ENCODE measurements at places on chromosomes 16 and 17.

- H3K4me1 ChIP-seq = no peaks in the 10 kb centered on the region
- H3K27ac ChIP-seq = no peak overlapping the region
- H3K36me3 ChIP-seq = no peaks in the 10 kb centered on the region
- peaks cover 13% of the 10 kb centered on the region for H3K27me3 ChIP-seq
- no peak for DNase-seq
These were observed 346.9 kb downstream of the C16orf95 start for GRCh38 chr16:86970279-86970678.

GRCh38 chr16:31143011-31143693 is 6.7 kb downstream of the PRSS36 start:
- peak overlapping the region; percentile 37 for H3K27ac ChIP-seq
- peak overlapping the region; percentile 80 for H3K4me3 ChIP-seq
- no peaks in the 10 kb centered on the region for H3K36me3 ChIP-seq
- peaks cover 11% of the 10 kb centered on the region for H3K4me1 ChIP-seq
- DNase-seq = no peak

DNA sequence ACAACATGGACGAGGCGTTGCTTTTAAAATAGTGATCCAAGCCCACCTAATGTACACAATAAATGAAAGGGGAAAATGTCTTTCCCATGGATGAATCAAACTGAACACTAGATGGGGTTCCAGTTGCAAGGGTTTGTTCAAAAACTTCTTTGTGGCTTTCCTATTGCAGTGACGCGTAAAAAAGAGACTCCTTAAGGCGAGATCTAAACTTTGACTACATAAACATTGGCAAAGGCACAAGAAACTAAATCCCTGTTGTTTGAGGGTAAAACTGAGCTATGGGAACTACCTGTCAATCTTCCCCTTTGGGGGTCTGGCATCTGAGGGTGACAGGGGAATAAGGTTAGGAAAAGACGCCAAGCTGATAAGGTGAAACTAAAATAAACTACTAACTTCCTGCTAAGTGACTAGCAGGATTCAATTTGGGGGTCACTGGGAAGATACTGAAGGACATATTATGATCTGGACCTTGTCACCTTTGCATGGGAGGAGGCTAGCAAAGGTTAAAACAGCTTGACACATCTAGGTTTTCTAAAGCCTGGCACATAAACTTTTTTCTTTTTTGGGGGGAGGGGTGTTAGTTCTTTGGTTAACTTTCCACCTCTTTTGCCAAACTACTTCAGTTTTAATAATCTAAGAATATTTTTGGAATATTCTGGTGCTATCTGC is 4.7 kb downstream of the SALL1 start:
- no peak overlapping the region for H3K4me3 ChIP-seq
- DNase-seq = no peak
- no peaks in the 10 kb centered on the region for H3K4me1 ChIP-seq
- H3K27ac ChIP-seq = no peak overlapping the region

- no peak overlapping the region for H3K4me3 ChIP-seq
- H3K4me1 ChIP-seq = peaks cover 7% of the 10 kb centered on the region
- no peak overlapping the region for H3K27ac ChIP-seq
- no peaks in the 10 kb centered on the region for H3K36me3 ChIP-seq
- DNase-seq = no peak
- H3K27me3 ChIP-seq = no peaks in the 10 kb centered on the region
These were observed 3.3 kb downstream of the CDK3 start for GRCh38 chr17:76003915-76004314.

- no peak overlapping the region for H3K27ac ChIP-seq
- H3K27me3 ChIP-seq = no peaks in the 10 kb centered on the region
- H3K36me3 ChIP-seq = no peaks in the 10 kb centered on the region
- H3K4me3 ChIP-seq = no peak overlapping the region
These were observed 351.5 kb downstream of the BCAS3 start for GRCh38 chr17:61029181-61029580.

DNA sequence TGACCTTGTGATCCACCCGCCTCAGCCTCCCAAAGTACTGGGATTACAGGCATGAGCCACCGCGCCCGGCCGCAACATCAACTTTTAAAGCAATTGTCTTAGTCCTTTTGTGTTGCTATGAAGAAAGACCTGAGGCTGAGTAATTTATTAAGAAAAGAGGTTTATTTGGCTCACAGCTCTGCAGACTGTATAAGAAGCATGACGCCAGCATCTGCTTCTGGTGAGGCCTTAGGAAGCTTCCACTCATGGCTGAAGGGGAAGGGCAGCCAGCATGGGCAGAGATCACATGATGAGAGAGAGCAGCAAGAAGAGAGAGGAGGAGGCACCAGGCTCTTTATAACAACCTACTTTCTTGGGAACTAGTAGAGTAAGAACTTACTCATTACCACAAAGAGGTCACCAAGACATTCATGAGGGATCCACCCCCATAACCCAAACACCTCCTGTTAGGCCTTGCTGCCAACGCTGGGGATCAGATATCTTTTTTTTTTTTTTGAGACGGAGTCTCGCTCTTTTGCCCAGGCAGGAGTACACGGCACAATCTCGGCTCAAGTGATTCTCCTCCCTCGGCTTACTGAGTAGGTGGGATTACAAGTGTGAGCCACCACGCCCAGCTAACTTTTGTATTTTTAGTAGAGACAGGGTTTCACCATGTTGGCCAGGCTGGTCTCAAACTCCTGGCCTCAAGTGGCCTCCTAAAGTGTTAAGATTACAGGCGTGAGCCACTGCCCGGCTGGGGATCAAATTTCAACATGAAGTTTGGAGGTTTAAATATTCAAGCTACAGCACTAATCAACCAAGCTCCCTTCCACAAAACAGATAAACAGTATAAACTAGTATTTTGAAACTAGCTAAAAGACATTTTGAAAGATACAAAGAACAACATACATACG is 21.4 kb upstream of the GPT2 start:
- no peak for DNase-seq
- H3K36me3 ChIP-seq = no peaks in the 10 kb centered on the region
- no peaks in the 10 kb centered on the region for H3K27me3 ChIP-seq
- no peak overlapping the region for H3K4me3 ChIP-seq
- peaks cover 9% of the 10 kb centered on the region for H3K4me1 ChIP-seq

GRCh38 chr16:69056421-69056820 is 49.0 kb upstream of the HAS3 start:
- no peaks in the 10 kb centered on the region for H3K36me3 ChIP-seq
- no peak overlapping the region for H3K27ac ChIP-seq
- no peaks in the 10 kb centered on the region for H3K27me3 ChIP-seq

DNA sequence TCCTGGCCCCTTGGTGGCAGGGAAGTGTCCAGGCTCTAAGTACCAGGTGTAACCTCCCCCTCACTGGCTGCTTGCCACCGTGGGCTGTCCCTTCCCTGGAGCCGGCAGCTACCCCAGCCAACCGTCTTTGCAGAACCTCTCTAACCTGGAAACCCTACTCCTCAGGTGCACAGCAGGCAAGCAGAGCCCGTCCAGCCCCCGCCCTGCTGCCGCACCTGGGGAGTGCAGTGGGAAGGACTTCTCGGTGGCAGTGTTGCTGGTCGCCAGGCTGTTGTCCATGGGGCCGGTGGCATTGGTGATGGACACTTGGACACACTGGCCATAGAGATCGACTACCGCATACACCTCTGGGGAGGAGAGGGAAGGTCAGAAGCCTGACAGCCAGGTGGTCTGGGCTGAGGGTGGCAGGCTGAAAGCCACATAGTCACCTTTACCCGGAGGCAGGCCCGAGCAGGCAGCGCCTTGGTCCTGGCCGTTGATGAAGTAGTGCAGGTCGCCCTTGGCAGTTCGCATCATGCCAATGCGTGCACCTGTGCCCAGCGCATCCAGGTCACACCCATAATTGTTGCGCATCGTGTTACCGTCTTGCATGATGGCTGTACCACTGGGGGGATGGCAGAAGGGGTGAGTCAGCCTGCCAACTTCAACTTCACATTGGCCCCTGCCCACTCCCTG is 6.5 kb downstream of the NEURL4 start:
- no peak overlapping the region for H3K27ac ChIP-seq
- peaks cover 7% of the 10 kb centered on the region for H3K36me3 ChIP-seq
- no peak for DNase-seq
- no peak overlapping the region for H3K4me3 ChIP-seq
- H3K27me3 ChIP-seq = no peaks in the 10 kb centered on the region

GRCh38 chr17:38907930-38908675 is 17.3 kb upstream of the LASP1NB start:
- no peak overlapping the region for H3K4me3 ChIP-seq
- no peaks in the 10 kb centered on the region for H3K27me3 ChIP-seq
- H3K4me1 ChIP-seq = peaks cover 8% of the 10 kb centered on the region
- no peaks in the 10 kb centered on the region for H3K36me3 ChIP-seq
- DNase-seq = no peak
- H3K27ac ChIP-seq = peak overlapping the region; percentile 56

DNA sequence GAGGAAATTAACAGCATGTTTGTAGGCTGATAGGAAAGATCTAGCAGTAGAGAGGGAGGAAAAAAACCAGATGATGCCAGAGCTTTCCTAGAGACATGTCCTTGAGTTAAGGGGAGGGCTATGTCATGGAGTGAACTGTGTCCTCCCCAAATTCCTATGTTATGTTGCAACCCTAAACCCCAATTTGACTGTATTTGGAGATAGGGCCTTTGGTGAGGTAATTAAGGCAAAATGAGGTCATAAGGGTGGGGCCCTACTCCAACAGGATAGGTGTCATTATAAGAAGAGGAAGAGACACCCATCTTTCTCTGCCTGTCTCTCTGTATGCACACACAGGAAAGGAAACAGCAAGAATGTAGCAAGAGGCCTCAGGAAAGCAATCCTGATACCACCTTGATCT is 195.3 kb upstream of the AXIN2 start:
- no peaks in the 10 kb centered on the region for H3K36me3 ChIP-seq
- H3K27ac ChIP-seq = no peak overlapping the region
- H3K27me3 ChIP-seq = peaks cover 6% of the 10 kb centered on the region

GRCh38 chr16:81128726-81129524 is 32.7 kb upstream of the GCSH start:
- no peaks in the 10 kb centered on the region for H3K4me1 ChIP-seq
- no peak overlapping the region for H3K27ac ChIP-seq
- H3K36me3 ChIP-seq = no peaks in the 10 kb centered on the region
- no peak overlapping the region for H3K4me3 ChIP-seq

DNA sequence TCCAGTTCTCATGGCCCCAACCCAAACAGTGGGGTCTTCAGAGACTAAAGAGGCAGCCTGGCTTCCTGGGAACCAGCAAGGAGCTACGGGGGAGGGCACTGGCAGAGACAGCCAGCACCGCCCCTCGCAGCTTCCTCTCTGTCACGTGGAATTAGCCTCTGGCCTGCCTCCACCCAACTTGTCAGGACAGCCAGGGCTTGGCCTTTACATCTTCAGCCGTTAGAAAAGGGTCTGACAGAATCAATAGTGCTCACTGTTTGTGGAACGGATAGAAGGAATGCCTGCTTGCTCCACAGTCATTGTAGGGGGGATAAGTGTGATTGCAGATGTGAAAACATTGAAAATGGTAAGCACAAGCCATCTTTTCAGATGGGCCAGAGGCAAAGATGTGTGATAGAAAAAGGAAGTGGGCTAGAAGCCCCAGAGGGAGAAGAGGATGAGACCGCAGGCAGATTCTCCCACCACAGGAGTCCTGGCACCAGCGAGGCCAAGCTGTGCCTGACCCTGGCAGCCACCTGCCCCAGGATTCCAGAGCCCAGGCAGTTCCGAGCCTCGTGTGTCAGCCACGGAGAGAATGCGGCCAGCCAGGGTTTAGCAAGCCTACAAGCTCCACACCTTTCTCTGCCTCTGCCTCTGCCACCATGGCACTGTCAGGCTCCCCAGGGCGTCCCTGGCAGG is 18.6 kb downstream of the GRIN2C start:
- no peak for DNase-seq
- peaks cover 7% of the 10 kb centered on the region for H3K27me3 ChIP-seq
- H3K4me3 ChIP-seq = peak overlapping the region; percentile 66
- H3K27ac ChIP-seq = no peak overlapping the region
- peaks cover 4% of the 10 kb centered on the region for H3K36me3 ChIP-seq

GRCh38 chr17:40343219-40344119 is 21.1 kb downstream of the GJD3 start:
- no peak for DNase-seq
- peaks cover 57% of the 10 kb centered on the region for H3K4me1 ChIP-seq
- H3K4me3 ChIP-seq = peak overlapping the region; percentile 82

DNA sequence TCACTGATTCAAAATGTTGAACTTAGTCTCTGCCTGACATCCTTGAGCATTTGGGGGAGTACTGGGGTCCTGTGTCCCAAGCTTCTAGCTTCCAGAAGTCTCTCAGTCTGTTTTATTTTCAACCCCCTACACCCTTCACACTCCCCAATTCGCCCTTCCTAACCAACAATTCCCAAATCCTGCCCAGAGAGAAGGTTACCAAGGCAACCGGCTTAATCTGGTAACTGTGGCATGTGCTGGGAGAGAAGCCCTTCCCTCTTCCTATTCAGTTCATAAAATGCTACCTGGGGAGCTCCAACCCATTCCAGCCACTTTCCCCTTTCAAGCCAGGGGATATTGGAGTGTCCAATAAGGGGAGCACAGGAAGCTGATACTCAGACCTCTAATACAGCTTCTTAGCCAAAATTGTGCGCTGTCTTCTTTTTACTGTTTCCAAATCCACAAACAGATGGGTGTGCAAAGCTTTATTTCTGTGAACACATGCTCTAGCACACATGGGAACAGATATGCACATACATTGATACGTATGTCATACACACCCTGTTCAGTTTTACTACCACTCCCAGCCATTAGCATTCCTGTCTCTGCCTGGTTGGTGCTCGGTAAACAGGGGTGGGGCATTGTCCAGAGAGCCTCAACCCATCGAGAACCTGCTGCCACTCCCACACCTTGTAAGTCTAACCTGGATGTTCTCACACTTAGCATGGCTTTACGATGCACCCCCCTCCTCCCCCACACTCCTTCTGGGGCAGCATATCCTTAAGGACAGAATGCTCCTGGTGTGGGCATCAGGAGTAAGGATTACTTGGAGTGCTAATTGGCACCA is 1.1 kb upstream of the RAPGEFL1 start:
- peaks cover 8% of the 10 kb centered on the region for H3K4me1 ChIP-seq
- no peaks in the 10 kb centered on the region for H3K36me3 ChIP-seq
- peak overlapping the region; percentile 68 for H3K4me3 ChIP-seq
- no peak for DNase-seq
- no peak overlapping the region for H3K27ac ChIP-seq

- H3K4me1 ChIP-seq = peaks cover 38% of the 10 kb centered on the region
- DNase-seq = no peak
- H3K36me3 ChIP-seq = no peaks in the 10 kb centered on the region
- H3K27ac ChIP-seq = peak overlapping the region; percentile 88
These were observed 21.2 kb downstream of the SOCS3 start for GRCh38 chr17:78338486-78339259.

Data from T-helper 17 cell (primary cell).